ENCODE measurements at places on chromosomes 2 and 18. TPM values are rescaled to one million over a fixed set of nuclear protein-coding genes. Genes with fewer than 3 reads are reported as not detected.
A peak's percentile ranks its signal among the peaks of the same experiment; 100 is the strongest.

Gene CGREF1
- 1.7 TPM for total RNA-seq

Gene CNRIP1
- 36.9 TPM for total RNA-seq

Gene STEAP3
- 7.2 TPM for total RNA-seq

Gene SERPINB4
- total RNA-seq, result not detected

Gene ADCY3
- total RNA-seq, result 15.5 TPM

Gene REG1B
- not detected for total RNA-seq

Gene MALL
- total RNA-seq, result 13.7 TPM

Gene ALPP
- total RNA-seq, result not detected

DNA sequence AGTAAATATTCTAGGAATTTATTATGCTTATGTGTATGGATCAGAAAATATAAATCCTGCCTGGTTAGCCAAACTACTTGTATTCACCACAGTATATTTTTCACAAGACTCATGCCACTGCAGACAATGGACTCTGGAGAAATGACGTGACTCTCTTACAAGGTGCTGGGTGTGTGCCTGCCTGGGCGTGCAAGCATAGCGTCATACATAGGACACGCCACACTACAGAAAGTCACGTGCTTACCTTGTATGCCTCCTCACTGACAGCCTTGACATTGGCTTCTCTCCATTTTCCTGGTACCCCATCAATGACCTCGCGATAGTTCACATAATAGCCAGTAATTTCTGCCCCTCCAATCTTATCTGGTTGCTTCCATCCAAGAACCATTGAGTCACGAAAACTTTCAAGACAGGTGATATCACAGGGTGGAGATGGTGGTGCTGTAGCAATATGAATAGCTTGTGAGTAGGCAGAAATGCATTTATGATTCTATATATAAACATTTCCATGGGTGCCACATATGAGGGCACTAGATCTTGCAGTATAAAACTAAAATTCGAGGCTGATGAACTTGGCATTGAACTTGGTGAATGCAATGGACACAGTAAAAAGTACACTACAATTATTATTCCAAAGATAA is 93.2 kb downstream of the MYOM1 start:
- no peak for DNase-seq

DNA sequence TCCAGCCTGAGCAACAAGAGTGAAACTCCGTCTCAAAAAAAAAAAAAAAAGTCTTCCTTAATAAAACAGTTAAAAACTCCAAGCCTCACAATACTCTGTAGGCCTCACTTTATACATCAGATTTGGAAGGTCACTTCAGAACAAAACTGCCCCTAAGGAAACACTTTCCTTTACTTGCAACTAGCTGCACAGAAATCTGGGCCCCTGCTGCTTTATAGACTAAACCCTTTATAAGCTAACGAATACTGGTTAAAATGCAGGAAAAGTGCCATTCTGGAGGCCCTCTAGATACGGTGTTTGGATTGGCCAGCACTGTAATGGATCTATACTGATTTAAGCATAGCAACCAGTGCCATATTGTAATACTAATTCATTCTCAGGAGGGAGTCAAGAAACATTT is 1.5 kb downstream of the ABHD1 start:
- no peak for DNase-seq

GRCh38 chr2:26534865-26535662 is 57.1 kb upstream of the OTOF start:
- no peak for DNase-seq

GRCh38 chr2:207711750-207712530 is 500 bp downstream of the CCNYL1 start:
- DNase-seq, result peak; percentile 41

DNA sequence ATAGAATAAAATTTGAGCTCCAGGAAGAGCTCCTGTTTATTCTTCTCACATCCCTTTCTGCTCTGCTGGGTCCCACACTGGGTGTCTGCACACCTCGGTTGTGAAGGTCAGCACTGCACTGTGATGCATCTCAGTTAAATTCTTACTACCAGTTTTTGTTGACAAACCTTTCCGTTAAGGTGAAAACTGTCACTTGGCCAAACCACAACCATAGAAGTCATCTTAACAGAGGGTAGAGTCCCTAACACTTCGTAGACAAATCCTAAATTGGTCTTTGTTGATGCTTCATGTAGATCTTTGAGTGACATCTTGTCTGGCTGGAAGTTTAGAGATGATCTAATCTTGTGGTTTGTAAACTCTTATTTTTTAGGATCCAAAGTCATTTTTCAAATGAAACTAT is 167.4 kb upstream of the MAP3K20 start:
- no peak for DNase-seq

DNA sequence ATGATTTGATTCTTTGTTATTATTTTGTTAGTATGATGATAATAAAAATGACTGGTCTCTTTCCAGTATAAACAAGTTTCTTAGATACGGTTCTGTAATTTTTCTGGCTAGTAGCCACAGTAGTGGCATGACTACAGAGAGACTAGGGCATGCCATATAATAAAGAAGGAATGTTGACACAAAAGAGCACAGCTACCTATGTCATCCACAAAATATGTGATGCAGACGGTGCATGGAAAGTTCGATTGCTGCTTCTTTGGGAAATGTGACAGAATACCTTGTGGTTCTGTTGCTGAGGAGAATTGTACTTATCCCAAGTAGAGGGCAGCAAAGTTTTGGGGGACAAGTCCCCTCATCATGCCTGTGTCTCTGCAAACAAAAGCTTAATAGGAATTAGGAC is 26.1 kb upstream of the SETBP1 start:
- peak; percentile 82 for DNase-seq

- DNase-seq, result no peak
These were observed 42.3 kb upstream of the GPC1 start for GRCh38 chr2:240392948-240393830.

GRCh38 chr2:88191722-88192042 is 21.5 kb downstream of the THNSL2 start:
- no peak for DNase-seq

DNA sequence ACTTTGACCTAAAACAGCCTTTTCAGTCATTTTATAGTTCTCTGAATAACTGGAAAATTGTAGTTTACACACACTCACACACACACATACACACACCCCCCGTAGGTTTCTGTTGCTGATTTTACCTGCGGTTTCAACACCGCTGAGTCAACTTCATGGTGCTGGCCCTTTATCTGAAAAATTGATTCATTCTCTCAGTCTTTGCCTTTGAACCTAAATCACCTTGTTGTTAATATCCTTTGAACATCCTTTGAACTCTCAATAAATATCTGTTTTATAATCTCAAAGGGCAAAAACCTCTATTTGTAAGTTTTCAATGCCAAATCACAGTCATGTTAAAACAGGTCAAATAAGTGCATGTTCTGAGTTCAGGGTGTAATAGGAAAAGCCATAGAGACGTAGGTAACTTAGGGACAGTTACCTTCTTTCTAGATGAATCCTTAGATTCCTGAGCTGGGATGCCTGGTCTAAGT is 109.0 kb upstream of the BZW1 start:
- no peak for DNase-seq

GRCh38 chr2:52510432-52510831 is 1257.2 kb upstream of the CHAC2 start:
- DNase-seq, result no peak

DNA sequence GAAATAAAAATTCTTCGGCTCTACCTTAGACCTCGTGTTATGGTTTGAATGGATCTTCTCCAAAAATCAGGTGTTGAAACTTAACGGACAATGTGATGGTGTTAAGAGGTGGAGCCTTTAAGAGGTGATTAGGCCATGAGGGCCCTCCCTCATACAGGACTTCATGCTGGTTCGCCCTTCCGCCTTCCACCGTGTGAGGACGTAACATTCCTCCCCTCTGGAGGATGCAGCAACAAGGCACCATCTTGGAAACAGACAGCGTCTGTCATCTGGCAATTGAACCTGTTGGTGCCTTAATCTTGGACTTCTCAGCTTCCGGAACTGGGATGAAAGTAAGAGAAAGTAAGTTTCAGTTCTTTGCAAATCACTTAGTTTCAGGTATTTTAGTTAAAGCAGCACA is 126.3 kb upstream of the SPRED2 start:
- no peak for DNase-seq

Data from lung microvascular endothelial cell (primary cell).